T-helper 9 cell (primary cell): ENCODE measurements at places on chromosomes 2 and 18.

DNA sequence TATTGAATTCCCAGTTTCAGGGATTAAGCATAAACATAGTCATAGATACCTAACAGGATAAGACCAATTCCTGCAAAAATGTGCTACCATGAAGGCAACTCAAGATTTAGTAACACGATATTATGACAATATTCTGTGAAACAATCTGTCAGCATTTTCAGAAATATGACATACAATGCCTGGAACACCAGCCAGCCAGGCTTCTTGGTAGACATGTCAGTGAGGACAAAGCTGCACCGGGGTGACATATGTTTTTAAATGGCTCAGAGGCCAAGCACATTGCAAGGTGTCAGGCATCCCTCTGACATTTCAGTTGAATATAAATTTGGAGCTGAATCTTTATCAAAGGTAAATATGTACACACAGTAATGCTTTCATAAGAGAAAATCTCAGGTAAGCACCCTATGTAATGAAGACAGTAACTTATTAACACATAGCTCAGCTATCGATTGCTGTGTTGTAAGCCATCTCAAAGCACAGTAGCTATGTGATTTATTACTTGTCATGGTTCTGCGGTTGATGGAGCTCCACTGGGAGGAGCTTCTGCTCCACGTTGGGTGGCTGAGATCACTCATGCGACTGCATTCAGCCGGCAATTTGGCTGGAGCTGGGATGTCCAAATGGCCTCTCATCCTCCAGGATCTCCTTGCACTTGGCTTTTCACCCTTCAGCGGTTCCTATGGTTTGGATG is 31.9 kb upstream of the EML6 start:
- no peak for DNase-seq

DNA sequence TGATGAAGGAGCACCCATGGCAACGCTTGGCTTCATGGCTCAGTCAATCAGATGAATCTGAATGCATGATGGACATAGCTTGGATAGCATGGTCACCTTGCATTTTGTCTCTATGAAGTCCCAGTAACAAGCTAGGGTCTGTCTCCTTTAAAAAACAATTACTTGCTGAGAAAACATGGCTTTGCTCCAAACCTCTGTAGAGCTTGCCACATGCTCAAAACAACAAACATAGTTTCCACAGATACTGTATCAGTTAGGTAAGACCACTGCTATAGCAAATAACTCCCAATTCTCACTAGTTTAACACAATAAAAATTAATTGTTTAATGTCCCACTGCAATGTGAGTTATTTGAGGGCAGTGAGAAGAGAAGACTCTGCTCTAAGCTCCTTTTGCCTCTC is 401.0 kb downstream of the IRS1 start:
- no peak for DNase-seq

GRCh38 chr18:72672364-72673184 is 128.4 kb upstream of the CBLN2 start:
- DNase-seq: no peak

DNA sequence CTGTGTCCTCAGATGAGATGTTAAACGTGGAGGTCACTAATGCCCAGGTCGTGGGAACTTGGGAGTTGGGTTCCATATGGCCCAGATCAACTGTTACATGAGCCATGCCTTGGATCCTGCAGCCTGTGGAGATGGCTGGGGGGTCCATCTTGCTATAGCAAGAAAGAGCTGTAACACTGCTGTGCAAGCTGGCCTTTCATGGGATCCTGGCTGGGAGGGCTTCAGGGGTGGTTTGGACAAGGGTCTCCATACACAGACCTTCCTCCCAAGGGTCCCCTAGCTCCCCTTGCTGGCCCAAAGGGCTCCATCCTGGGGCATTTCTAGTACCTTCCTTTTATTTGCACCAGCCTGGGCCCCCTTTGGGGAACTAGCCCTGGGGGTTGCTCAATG is 337.7 kb downstream of the DYSF start:
- DNase-seq: no peak

- no peak for DNase-seq
These were observed 83.6 kb downstream of the SESTD1 start for GRCh38 chr2:179181002-179181401.

DNA sequence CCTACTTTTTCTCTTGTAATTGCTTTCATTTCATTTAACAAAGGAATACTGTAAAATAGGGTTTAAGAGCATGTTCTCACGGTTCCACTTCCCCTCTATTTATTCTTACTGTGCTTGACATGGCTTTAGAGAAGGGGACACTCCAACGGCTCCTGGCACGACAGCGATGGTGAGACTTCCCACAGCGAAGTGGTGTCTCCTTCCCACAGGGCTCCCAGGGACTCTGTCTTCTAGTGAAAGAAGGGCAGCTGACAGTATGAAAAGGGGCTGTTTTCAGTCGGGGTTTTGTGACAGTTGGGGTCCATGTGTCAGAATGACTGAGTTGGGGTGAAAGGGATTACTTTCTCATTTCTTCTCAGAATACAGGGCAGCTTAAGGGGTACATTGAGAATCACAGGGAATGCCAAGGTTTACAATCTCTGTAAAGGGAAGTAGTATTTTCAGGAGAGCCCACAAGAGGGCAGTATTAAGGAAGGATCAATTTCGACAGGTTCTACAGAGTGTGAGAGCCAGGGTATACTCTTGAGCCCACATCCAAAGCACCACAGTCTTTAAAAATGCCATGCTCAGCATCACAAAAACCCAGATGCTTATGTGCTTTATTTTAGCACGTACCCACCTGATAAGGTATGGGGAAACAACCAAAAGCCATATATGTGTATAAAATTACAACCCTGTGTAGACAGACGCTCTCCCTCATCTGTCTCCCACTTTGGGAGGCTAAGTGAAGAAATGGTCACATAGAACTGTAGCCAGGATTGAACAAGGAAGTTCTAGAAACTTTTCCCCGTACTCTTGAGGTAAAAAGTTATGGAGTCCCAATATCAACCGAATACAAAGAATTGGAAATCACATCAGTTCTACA is 31.3 kb upstream of the RAPGEF4 start:
- DNase-seq: no peak

DNA sequence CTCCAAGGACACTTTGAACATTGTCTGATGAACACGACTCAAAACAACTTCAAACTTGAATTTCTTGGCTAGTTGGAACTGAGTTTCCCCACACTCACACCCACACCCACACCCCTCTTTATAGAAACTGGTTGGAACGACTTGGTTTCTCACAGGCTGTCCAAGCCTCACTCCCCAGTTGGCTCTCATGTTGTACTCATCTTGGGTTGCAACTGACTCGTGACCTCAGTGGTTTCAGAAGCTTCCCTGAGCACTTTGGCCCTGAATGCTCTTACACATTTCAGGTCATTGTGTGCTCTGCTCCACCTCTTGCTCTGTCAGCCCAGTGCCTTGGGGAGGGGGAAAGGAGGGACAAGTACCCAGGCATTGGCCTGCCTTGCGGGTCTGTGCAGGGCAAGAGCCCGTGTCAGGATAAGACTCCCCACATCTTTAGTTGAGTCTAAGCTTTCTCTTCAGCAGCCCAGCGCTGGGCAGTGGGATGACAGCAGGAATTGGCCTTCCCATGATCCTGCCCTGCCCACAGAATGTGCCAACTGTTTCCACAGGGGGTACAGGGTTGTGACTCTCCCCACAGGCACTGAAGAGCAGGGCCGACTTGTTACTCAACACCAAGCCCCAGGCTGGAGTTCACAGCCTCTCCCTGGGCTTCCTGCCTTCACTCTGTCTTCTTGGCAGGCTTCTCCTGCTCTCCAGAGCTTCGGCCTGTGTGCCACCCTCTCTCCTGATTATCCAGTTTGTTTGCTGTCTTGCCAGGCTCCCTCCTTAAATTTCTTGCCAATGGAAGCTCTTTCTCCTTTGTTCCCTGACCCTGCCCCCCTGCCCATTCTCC is 104.6 kb downstream of the RTN4 start:
- DNase-seq: no peak

- DNase-seq: no peak
These were observed 15.5 kb downstream of the GORASP2 start for GRCh38 chr2:170944545-170944944.

DNA sequence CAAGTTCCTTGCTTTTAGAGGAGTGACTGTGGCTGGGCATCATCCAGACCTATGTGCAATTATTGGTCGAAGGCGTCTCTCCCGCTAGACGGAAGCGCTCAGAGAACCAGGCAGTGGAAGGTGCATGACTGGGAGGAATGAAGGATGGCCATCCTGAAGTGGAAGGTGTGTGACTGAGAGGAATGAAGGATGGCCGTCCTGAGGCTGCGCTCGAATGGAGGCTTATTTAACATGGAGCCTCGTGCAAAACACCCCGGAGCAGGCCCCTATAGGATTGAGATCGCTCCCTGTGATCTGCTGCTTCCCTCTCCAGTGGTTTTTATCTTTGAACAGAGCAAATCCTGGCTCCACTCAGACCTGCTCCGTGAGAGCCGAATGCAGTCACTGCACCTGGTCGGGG is 140.2 kb upstream of the ID2 start:
- no peak for DNase-seq

DNA sequence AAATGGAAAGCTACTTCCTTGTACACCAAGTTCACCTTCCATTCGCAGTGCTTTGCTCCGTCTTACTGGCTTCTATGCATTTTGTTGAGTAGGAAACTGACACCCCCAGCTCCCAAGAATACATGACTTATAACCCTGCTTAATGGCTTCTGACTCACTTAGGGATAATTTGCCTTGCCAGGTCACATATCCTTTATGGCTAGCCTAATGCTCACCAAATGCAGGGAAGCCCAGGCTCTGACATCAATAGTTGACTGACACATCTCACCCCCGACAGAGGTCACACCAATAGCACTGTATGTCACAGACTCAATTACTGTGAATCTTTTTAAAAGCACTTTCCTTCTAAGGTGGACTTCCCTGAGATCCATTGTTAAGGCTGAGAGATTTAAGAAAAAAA is 147.2 kb downstream of the DTNA start:
- DNase-seq: no peak

GRCh38 chr2:188475945-188476344 is 184.3 kb downstream of the GULP1 start:
- DNase-seq: no peak

- DNase-seq: no peak
These were observed 225.1 kb upstream of the LRRTM1 start for GRCh38 chr2:80529466-80530165.

GRCh38 chr2:216181351-216181750 is 72.2 kb downstream of the XRCC5 start:
- DNase-seq: no peak

DNA sequence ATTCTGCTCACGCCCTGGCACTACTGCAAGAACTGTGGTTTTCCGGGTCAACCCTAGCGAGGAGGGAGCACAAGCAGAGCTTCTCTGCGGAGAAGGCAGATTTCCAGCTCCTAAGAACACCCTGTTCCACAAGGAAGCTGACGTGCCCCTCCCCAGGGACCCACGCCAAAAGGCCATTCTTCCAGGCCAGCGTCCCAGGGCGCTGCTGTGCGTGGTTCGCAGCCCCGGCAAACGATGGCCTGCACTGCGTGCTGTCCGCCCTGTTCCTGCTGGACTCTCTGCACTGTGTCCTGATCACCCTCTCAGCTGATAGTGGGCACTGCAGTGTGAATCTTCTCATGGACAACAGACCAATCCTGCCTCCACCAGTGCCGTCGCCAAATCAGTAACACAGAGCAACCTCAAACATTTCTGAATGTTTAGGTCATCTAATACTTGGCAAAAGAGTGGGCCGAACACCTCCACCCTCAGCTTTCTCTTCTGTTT is 49.1 kb downstream of the ADI1 start:
- no peak for DNase-seq

- no peak for DNase-seq
These were observed 96.3 kb upstream of the TMEM18 start for GRCh38 chr2:773256-774160.

- DNase-seq: no peak
These were observed 27.3 kb upstream of the NTSR2 start for GRCh38 chr2:11697103-11697871.

DNA sequence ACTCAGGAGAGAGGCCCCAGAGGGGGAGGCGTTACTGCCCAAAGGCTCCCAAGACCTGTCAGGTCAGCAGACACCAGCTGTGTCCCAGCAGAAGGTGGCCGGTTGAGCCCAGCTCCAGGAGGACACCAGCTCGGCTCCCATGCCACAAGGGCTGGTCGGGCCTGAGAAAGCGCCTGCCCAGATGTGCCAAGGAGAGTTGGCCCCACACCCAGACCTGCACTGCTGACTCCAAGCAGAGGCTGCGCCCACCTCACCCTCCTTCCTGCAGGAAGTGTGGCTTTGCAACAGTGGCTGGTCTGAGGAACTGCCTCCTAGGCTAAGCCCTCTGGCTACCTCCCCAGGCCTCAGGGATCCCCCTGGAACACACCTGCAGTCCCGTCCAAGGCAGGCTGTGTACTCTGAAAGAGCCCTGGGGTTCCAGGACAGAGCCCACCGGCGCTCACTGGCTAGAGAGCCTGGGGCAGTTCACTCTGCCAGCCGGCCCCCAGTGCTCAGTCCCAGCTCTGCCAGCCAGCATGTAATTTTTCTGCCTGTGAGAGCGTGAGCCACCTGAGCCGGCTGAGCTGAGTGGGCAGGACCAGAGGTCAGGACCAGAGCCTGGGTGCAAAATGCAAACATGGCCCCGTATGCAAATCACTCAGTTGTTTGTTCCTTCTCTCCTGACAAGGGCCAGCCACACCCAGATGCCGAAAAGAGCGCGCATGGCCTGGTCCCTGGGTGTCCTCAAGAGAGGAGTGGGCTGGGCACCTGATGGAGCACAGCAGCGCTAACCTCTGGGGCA is 36.9 kb upstream of the PTMA start:
- DNase-seq: no peak

- no peak for DNase-seq
These were observed 91.2 kb downstream of the GLI2 start for GRCh38 chr2:120826716-120827410.

DNA sequence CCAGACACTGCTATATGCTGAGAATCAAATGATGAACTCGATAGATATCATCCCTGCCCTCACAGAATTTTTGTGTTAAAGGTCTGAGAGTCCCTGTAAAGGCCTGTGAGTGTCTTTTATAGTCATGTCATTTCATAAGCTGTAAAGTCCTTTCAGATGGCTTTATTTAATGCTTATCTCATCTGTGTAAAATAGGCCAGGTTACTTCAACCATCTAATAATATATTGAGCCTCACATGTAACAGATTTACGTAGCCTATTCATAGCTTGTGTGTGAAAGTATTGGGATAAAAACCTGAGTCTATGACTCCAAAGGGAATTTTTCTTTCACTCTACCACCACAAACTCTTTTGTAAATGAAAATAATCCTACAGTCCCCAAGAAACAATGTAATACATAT is 672.0 kb upstream of the SYT4 start:
- no peak for DNase-seq

- no peak for DNase-seq
These were observed 111.7 kb upstream of the SCN1A start for GRCh38 chr2:166239548-166239947.

DNA sequence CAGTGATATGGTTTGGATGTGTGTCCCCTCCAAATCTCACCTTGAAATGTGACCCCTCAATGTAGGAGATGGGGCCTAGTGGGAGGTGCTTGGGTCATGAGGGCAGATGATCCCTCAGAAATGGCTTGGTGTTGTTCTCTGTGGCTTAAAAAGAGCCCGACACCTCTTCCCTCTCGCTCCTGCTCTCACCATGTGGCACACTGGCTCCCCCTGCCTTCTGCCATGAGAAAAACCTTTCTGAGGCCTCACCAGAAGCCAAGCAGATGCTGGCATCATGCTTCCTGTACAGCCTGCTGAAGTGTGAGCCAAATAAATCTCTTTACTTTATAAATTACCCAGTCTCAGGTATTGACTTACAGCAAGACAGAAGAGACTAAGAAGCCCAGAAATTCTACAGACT is 357.1 kb downstream of the NRXN1 start:
- no peak for DNase-seq
